ENCODE measurements at places on chromosomes 12 and 14.

DNA sequence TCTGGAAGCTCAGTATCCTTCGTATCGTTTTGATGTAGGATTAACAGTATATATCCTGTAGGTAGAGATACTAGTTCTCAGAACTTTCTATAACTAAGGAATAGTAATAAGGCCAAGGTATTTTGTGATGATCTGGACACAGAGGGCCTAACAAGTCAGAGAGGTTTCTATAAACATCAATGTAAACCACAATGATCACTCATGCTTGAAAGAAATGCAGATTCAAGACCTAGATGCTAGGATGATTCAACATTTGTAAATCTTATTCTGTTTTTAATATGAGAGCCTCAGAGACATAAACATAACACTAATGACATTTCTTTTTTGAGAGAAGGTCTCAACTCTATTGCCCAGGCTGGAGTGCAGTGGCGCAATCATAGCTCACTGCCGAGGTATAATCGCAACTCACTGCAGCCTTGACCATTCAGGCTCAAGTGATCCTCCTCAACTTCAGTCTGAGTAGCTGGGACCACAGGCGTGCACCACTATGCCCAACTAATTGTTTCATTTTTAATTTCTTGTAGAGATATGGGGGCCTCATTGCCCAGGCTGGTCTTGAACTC lies 16.2 kb downstream of the SUPT16H start:
- no peak for DNase-seq

DNA sequence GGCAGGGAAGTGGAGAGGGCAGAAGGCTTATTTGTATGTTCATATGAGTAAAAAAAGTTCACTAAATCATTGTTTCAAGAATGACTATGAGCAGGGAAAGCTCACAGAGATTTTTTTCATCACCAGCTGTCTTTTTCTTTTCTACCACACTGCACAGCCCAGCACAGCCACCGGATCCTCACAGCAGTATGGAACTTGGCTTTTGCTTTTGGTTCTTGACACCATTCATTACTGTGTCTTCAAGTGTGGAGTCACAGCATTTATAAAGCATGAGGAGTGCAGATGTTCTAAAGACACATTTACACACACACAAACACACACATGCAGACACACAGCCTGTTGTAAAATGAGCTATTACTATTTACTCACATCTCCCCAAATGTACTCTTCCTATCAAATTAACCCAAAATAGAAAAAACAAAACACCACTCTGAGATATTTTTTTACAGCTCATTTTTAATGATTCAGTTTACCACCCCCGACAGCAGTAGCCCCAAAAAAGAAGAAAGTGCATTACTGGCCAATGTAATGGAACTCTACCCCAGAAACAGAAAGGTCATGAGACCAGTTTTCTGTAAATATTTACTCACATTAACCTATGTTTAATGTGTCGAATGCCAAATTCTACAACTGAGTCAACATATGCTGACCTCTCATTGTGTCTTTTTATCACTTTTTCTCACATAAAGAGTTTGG lies 60.5 kb downstream of the BTG1 start:
- no peak for DNase-seq

GRCh38 chr12:24911271-24911791 lies 37.6 kb downstream of the BCAT1 start:
- DNase-seq = no peak

GRCh38 chr14:80940146-80940545 lies 1.4 kb downstream of the CEP128 start:
- no peak for DNase-seq

- DNase-seq = no peak
These were observed 15.1 kb upstream of the CLEC1A start for GRCh38 chr12:10113920-10114319.

GRCh38 chr14:52069307-52070050 lies 620 bp upstream of the NID2 start:
- no peak for DNase-seq

- DNase-seq = no peak
These were observed 21.8 kb downstream of the CAPS2 start for GRCh38 chr12:75308279-75308678.

All from stimulated activated CD8-positive, alpha-beta memory T cell treated with anti-CD3 and anti-CD28 coated beads, Interleukin-2, amount 100 ng/mL, for 1 hour (primary cell).